ENCODE measurements at places on chromosomes 4 and X.

- no peak for DNase-seq
Observed at GRCh38 chr4:55138367-55138766, 13.0 kb upstream of the KDR start.

DNA sequence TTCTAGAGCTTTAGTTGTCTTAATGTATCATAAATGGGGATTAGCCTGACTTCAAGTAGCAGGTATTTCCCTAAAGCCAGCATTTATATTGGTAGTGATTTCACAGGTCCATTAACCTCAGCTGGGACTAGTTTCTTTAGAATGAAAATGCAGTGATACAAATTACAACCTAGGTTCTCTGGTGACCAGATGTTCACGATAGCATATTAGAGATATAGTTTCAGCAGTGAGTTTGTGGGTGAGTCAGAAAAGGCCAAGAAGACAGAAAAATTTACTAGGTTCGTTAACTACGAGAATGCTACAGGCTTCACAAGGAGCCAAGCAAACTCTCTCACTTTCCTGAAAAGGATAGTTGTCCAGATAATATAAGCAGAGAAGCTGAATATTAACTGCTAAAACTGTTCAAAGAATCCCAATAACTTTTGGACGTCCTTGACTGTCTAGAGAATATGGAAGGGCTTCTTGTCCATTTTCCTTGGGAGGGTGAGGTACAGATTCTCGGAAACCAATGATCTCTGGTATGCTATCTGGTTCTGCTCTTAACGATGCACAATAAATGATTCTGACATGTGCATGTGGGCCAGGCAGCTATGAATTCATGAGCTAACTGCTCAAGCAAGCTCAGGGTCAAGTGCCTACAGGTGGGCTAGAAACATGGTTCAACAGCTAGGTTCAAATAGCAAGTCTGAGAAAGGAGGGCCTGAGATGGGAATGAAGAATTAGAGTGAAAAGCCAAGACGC lies 6.0 kb upstream of the SPCS3 start:
- no peak for DNase-seq

DNA sequence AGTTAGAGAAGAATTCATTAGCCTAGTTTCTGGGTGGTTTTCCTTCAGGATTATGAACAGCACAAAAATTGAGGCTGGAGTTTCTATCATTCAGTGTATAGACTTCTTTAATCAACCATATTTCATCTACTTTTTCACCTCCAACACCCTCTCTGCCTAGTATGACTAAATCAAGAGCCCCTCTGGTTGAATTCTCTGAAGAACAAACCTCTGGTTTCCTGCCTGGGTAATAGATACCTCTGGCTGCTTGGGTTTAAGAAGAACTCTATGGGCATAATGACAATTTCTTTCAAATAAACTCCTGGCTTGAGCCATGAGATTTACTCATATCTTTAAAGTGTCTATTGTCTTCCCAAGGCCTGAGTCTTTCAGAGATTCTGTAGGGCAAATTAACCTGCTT lies 66.5 kb downstream of the C4orf33 start:
- no peak for DNase-seq

GRCh38 chr4:86508436-86508835 lies 85.7 kb upstream of the PTPN13 start:
- no peak for DNase-seq

DNA sequence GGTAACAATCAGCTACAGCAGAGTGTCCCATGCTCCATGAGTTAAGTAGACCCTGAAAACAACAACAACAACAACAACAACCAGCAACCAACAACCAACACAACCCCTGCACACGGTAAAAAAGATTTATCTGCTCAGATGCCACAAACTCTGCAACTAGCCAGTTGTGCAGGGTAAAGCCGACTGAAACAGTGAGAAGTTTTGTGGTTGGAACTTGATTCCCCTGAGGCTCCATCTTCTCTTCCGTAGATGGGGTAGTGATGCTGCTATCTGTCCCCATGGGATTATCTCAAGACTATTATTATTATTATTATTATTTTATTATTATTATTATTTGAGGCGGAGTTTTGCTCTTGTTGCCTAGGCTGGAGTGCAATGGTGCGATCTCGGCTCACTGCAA lies 50.6 kb upstream of the RAPGEF2 start:
- no peak for DNase-seq

- DNase-seq: no peak
Observed at GRCh38 chr4:10647846-10648245, 36.7 kb downstream of the CLNK start.

- DNase-seq: no peak
Observed at GRCh38 chr4:926538-926937, 5.6 kb downstream of the GAK start.

DNA sequence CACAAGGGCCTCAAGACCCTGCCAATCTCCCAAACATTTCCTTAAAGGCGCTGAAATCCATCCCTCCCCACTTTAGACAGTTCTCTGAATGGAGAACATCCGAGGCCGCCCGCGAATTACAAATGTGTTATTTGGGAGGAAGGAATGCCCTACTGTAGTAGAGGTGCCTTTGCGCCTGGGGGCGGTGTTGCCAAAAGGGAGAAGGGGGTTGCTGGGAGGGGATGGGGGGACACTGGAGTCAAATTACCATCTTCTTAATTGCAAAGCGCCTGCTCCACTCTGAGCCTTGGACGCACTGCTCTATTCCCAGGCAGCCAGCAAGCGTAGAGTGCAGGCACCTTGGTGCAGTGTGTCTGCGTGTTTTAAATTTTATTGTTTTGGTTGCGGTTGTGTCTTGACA lies 2.7 kb downstream of the TMEM255A start:
- no peak for DNase-seq

DNA sequence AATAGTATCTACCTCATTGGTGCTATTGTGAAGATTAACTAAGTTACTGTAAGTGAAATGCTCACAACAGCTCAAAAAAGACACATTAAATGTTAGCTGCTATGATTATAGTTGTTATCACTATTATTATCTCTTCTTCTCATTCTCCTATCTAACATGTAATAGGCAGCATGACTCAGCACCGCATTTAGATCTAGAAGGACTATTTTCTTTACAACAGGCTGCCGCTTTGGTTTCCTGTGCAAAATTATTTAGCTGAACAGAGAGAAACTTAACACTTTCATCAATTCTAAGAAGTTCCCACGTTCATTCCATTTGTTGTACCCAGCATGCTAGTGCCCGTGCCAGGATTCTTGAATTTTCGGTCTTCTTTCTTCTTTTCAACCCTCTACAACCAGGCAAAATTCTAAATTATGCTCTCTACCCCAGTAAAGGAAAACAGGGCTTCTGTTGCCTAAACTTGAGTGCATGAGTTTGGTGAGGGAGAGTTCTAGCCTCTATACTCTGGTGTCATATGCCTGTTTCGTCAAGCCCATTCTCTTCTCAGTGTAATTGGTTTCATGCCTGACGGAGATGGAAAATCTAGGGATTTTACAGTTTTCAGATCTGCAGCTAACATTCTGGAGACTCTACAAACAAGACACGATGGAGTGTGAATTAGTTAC lies 378.9 kb downstream of the PPP1R2C start:
- no peak for DNase-seq

- no peak for DNase-seq
Observed at GRCh38 chr4:71133491-71133890, 140.0 kb downstream of the DCK start.

- DNase-seq: no peak
Observed at GRCh38 chr4:183358215-183358755, 36.1 kb upstream of the CLDN24 start.

- DNase-seq: no peak
Observed at GRCh38 chrX:17025621-17026302, 79.3 kb downstream of the REPS2 start.

DNA sequence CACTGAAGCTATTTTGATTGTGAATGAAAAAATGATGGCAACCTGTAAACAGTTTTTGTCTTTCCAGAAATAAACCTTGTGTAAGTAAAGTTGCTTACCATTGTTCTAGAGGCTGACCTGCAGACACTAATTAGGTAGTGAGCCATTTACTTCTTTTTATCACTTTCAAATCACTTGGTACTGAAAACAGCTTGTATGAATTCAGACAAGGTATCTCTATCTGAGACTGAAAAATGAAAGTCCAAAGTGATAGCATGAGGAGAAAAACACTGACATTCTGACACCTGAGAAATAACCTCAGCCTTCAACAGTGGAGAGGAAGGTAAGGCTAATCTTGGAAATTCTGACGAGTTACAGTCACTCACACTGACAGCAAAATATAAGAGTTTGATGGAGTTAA lies 238.8 kb downstream of the GPC3 start:
- no peak for DNase-seq

GRCh38 chr4:73740353-73740778 lies at the start of gene CXCL8:
Gene CXCL8, plus strand, starts transcription at chr4:73740569. Its CDS starts 90 bp downstream, at chr4:73740659.
- DNase-seq: no peak

DNA sequence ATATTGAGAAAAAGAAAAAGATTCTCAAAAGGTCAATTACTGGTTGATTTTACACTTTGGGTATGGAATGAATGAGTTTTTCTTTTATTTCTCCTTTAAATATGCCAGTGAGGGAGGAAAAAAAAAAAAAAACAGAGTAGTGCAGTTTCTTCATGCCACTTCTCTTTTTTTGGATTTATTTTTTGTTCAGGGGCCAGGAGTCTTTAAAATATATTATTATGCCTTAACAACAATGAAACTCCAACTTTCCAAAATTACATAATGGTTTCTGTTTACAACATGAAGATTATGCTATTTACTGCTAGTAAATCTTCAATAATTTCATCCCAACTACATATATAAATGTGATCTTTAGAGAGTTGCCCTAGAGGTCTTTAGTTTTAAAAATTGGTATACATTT lies 31.9 kb downstream of the DTHD1 start:
- no peak for DNase-seq

DNA sequence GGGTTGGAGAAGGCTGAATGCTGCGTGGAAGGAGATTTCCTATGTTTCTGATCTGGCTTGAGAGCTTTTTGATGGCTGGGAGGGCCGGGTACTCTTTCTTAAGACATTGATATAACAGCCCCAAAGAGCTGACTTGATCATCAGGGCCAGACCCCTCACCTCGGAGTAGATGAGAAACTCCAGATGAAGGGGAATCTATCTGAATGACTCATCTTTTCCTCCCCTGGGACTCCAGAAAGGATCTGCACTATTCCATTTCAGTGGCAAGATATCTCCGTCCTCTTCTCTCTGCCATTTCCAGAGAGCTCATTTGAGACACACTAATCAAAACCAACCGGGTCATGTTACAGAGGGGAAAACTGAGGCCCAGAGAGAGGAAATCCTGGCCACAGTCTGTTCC lies 92.9 kb upstream of the MSX1 start:
- DNase-seq: no peak

DNA sequence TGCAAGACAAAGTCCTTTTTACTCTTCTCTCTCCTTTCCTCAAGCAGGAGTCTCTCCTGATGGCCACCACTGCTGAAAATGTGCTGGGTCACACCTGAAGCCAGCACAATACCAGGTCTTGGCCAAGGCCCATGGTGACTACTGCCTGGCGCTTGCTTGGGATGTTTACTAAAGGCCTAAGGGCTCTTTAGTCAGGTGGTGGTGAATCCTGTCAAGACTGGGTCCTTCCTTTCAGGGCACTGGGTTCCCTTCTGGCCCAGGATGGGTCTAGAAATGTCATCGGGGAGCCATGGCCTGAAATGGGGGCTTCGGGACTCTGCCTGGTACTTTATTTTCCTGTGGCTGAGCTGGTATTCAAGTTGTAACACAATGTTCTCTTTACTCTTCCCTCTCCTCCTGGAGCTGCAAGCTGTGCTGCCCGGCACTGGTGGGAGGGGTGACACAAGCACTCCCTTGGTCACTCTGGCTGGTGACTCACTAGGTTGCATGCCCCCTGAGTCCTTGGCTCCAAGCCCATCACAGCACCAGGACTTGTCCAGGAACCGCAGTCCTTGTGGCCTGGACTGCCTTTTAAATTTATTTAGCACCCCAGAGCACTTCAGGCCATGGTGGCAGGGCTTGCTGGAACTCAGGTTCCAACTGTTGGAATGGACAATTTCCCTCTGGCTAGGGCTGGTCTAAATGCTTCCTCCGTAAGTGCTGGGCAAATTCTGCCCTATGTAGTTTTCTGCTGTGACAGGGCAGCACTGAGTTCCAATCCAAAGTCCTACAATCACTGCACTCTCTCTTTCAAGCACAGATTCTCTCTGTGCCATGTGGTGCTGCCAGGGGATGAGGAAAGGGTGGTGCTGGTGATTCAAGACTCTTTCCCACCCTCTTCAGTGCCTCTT lies 11.3 kb downstream of the ARL13A start:
- no peak for DNase-seq

- DNase-seq: no peak
Observed at GRCh38 chr4:140308366-140309123, 64.9 kb upstream of the SCOC start.

DNA sequence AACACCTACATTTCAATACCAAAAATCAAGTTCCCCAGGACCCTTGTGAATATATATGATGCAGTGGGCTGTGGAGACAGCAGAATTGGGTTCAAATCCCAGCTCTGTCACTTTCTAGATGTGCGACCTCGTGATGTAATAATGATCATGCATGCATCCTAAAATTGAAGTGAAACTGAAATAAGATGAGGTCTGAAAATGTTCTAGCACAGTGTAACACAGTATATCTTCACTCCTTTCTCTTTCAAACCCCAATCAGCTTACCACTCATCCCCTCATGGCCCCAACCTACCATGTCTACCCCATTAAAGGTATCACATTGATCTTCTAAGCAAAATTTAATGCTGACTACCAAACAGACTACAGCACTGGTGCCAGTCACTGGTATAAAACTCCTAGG lies 69.9 kb upstream of the BRS3 start:
- no peak for DNase-seq

GRCh38 chr4:38188631-38189101 lies 228.5 kb downstream of the PTTG2 start:
- no peak for DNase-seq

DNA sequence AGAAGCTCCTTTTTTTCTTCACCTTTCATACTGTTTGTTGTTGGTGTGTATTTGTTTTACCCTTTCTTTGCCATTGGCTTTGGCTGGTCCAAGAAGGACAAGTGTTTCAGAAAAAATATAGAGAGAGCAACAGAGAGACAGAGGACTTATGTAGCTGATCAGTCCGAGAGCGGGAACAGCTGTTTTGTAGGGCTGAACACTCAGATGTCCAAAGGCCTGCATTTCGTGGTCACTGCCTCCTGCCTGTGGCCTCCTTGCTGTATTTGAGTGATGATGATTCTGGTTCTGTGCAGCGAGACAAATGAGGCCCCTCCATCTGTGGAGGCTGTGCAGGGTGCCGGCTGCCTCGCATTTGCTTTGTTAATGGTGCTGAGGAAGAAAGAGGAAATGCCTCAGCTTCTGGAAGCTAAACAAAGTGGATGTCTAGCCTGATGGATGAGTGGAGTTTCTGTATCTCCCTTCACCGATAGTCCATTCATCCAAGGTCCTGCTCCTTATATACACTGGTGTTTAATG lies 19.8 kb upstream of the STOX2 start:
- no peak for DNase-seq
